ENCODE measurements at places on chromosomes 2 and 18.

GRCh38 chr2:167134381-167135072 lies 246.2 kb downstream of the XIRP2 start:
- DNase-seq: no peak

- DNase-seq: no peak
Observed at GRCh38 chr2:70870790-70871189, 35.2 kb upstream of the CD207 start.

DNA sequence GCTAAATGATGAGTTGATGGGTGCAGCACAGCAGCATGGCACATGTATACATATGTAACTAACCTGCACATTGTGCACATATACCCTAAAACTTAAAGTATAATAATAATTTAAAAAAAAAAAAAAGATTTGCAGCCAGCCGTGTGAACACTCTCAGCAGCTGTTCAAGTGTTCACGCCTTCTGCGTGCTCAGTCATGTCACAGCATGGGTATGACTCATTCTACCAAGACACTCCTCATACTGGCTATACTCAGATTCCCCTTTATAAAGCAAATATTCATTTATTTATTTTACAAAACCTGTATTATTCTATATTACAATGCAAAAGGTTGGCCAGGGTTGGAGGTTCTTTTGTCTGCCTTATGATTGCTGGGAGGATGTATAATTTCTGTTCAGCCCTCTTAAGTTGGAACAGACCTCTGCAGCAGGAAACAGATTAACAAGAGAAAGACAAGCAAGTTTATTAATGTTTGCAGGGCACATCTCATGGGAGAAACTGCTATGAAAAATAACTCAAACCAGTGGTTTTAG lies 1230.6 kb upstream of the CHAC2 start:
- no peak for DNase-seq

DNA sequence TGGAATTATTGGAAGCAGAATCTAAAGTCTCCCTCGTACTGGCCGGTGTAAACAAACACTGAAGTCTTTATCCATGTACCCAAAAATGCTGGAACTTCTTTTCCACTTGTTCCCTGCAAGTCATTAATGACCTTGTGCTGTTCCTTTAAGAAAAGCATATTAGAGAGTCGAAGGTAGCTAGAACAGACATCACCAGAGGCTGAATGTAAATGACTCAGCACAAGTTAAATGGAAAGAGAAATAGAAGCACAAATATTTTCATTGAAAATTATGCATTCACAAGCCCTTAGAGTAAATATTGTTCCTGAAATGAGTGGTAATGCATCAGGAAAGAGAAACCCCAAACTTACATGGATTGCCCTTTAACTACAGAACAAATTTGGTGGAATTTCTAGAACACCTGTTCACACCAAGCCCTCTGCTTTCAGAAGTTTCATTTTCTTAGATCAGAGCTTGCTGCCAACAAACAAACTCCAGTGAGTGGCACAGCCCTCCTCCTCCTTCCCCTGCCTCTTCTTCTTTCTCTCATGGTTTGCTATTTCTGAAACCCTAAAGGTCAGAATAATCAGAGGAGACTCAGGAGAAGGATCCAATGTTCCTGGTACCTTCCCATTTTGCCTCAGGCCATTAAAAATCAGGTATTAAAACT lies 264.3 kb downstream of the TXNL1 start:
- no peak for DNase-seq

DNA sequence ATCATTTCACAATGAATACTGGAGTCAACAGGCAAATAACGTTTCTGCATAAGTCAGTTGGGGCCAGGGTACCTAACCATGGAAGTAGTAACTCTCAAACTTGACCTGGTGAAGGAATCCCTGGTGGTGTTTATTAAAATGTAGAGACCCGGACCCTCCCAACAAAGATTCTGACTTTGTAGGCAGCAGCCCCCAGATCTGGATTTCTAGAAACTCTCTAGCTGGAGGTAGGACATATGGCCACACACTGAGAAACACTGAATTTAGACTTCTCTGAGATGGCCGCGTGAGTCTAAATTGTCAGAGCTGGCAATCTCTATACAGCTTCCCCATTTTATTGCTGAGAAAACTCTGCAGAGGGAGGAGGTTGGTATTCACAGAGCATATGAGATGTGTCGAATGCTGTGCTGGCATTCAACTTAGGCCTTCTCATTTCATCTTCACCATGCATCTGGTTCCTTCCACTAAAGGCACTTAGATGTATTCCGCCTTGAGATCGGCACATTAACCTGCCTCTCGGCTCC lies 278.1 kb downstream of the CYRIA start:
- DNase-seq: no peak

DNA sequence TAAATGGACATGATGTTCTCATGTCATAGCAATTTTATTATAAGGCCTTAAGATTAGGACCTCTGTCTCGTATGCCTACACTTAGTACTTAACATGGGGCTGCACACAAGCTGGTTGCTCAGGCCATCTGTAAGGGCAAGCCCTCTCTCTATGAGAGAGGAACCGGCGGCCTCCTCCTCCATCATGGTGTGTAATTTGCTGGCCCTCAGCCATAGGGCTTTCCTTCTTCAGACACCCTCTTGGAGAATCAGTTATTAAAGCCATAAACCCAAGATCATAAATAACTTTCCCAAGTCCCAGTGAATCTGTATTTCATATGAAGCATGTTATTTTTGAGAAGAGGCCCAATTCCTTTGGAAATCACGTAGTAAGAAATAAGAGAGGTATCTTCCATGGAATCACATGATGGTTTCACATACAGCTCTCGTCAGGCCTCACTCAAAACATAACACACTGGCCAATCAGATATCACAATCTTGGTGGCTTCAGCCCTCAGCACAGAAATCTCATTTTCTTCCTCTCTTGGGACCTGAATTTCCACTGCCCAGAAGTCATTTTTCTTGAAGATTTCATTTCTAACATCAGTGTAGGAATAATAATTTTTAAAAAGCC lies 92.6 kb downstream of the RDH14 start:
- no peak for DNase-seq

DNA sequence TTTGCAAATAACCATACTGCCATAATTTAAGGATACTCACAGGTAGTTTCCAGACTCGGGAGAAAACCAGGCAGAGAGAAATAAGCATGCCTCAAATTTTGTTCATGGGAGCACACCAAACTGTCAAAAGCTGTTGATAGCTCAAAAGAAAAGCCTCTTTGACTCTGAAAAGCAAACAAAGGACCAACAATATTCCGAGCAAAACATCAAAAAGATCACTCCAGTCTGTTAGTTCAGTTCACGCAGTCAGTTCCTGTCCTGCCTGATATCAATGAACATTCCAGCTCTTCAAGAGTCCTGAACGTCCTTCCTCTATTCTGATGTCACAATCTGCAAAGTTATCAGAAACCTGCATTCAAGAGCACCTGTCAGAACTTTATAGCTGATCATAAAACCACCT lies 78.7 kb downstream of the RRM2 start:
- no peak for DNase-seq

- DNase-seq: no peak
Observed at GRCh38 chr2:218404351-218405085, 4.8 kb downstream of the CTDSP1 start.

DNA sequence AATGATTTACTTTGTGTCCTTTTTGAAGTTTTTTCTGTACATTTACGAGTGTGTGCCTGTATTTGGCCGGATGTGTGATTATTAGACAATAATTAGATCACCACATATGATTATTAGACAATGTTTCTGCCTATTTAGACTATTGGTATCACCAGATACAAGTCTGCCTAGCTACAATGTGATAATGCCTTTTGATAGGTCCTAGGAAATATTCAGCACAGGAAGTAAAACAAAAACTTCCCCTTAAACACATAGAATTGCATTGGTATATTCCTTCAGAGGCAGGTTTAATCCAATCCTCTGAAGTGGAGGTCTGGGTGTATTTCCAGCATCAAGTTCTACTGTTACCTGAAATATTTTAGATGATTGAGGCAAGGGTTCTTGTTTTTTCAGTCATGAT lies 275.1 kb downstream of the TGIF1 start:
- no peak for DNase-seq

- DNase-seq: no peak
Observed at GRCh38 chr2:240642806-240643092, 17.5 kb downstream of the GPR35 start.

GRCh38 chr2:52686935-52687334 lies 1080.7 kb upstream of the CHAC2 start:
- no peak for DNase-seq

GRCh38 chr2:110869472-110870446 lies 137.4 kb downstream of the ACOXL start:
- no peak for DNase-seq

GRCh38 chr2:74373221-74373676 lies 6.9 kb downstream of the DCTN1 start:
- DNase-seq: no peak

DNA sequence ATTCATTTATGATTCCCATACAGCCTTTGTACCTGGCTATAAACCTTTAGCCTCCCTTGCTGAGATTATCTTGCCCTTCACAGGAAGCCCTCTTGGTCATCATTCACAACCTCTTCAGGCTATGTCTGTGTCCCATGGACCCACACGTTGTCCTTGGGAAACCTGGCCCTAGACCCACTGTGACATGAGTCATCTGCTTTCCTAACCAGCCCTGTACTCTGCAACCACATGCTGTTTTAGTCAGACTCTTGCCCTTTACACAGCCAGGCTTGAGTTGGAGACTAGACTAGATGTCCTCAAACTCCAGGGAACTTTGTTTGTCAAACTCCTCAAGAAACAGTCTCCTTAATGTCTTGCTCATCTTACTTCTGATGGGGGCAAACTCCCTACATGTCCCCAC lies 229.3 kb upstream of the ZSWIM2 start:
- DNase-seq: no peak

- no peak for DNase-seq
Observed at GRCh38 chr2:98771721-98772524, 41.0 kb upstream of the MGAT4A start.

DNA sequence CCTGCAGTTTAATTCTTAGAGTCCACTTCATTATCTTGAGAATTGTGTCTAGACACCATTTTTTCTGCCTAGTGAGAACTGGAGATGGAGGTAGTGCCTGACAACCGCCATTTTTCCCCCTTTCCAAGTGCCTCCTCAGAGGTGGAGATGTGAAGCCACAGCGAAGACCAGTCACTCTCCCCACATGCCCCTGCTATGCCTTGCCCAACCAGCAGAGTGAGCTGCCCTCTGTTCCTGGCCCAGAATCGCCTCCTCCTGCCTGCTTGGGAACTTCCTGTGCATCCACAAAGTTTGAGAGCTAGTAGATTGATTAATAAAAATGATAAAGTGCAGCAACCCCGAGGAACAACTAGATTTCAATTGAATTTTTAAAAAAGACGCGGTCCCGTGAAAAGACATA lies 123.3 kb downstream of the CLIP4 start:
- DNase-seq: no peak

DNA sequence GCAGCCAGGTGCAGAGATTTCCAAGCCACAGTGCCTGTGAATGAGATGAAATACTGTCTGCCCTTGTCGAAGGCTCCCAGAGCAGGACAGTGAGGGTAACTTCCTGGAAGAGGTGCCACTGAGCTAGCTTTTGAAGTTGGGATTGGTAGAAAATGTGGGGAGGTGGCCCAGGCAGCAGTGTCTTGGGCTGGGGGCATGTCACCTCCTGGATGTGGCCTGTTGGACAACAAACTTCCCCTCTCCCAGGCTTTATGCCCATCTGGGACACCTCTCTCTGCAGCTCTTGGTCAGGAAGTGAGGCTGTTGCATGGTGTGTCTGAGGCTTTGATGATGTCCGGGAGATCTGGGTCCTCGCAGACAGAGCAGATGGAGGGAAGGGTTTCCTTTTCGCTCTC lies 151.4 kb downstream of the DYSF start:
- no peak for DNase-seq

DNA sequence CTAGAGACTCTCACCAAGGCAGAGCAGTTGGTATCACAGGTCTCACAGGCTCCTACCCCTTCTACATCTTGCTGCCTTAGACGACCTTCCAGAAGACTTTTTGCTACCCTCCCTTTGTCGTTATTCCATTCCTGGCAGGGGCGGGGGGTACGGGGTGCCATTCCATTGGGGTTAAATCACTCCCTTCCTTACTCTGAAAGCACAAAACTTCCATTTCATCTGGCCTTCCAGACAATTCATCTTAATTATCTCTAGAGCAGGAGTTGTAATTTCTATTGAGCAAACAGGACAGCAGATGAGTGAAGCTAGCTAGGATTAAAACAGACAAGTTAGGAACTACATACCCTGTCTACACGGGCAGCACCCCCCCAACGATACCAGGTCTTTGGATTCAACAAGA lies 276.2 kb upstream of the TANK start:
- no peak for DNase-seq

- no peak for DNase-seq
Observed at GRCh38 chr2:156192468-156192867, 140.1 kb downstream of the NR4A2 start.

DNA sequence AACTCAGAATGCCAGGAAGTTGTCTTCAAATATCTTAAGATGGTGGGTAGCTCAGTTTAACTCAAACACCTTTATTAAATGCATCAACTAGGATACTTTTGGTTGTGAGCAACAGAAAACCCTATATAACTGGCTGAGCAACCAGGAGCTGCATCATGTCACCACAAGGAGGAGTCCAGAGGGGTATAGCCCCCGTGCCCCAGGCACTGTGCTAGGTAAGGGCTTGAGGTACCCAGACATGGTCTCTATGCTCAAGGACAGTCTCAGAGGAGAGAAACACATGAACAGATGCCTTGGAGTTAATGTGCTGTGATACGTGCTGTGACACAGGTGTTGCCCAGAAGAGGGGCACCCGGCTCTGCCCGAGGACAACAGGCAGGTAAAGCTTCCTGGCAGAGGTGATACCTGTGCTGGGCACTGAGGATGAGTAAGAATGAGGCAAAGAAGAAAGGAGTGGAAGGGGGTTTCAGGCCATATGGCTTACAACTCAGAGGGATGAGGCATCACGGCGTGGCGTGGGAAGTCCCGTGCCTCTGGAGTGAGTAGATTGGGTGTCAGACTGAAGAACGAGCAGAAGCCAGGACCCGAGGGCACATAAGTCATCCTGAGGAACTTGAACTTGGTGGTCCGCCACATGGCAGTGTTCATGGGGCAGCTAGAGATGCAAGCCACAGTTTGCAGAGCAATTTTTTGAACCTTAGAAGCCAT lies 32.0 kb upstream of the CAB39 start:
- DNase-seq: no peak

DNA sequence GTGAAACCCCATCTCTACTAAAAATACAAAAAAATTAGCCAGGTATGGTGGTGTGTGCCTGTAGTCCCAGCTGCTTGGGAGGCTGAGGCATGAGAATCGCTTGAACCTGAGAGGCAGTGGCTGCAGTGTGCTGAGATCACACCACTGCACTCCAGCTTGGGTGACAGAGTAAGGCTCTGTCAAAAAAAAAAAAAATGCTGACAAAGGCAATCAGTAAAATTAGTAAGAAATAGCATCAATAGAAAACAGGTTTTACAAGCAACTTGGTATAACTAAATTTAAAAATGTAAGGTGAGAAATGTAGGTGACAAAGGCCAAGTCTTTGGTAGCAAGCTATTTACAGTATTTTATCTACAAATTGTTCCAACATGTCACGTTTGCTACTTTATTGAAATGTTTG lies 421.4 kb upstream of the RGPD4 start:
- no peak for DNase-seq

Measured in stimulated activated CD4-positive, alpha-beta T cell treated with anti-CD3 and anti-CD28 coated beads, Interleukin-1b, Interleukin-23, amount 100 ng/mL, for 1 hour (primary cell).